Glomerular endothelial cell (primary cell): ENCODE measurements at places on chromosomes 12 and 14. TPM values are rescaled to one million over a fixed set of nuclear protein-coding genes. Genes with fewer than 3 reads are reported as not detected.

- DNase-seq, result no peak
These were observed 40.8 kb upstream of the DCD start for GRCh38 chr12:54689034-54689372.

GRCh38 chr12:54661048-54661447, 12.9 kb upstream of the DCD start:
- no peak for DNase-seq

DNA sequence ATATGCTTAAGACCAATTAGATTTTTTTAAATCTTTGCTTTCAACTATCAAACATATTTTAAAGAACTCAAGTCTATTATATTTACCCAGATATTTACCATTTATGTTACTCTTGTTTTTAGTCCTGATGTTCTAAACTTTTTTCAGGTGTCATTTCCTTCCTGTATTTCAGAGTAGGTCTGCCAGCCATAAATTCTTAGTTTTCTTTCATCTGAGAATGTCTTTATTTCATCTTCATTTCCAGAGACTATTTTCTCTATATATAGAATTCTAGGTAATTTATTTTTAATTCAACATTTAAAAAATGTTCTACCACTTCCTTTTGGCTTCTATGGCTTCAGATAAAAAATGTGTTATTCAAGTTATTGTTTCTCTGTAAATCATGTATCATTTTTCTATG, 218.2 kb upstream of the AMIGO2 start:
- DNase-seq, result no peak

DNA sequence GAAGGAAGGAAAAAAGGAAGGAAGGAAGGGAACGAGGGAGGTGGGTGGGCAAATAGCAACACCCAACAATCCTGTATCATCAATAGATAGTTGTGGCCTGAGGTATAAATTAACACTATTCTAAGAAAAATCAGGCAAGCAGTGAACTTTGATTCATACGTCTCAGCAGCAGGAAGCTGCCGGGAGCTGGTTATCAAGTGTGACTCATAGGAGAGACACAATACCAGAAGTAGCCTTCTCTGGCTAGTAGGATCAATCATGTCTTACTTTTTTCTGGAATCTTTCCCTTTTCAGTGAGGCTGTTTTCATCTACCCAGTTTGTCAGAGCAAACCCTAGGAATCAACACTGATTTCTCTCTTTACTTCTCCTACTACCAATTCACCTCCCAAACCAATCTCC, 780.5 kb downstream of the NRXN3 start:
- no peak for DNase-seq

DNA sequence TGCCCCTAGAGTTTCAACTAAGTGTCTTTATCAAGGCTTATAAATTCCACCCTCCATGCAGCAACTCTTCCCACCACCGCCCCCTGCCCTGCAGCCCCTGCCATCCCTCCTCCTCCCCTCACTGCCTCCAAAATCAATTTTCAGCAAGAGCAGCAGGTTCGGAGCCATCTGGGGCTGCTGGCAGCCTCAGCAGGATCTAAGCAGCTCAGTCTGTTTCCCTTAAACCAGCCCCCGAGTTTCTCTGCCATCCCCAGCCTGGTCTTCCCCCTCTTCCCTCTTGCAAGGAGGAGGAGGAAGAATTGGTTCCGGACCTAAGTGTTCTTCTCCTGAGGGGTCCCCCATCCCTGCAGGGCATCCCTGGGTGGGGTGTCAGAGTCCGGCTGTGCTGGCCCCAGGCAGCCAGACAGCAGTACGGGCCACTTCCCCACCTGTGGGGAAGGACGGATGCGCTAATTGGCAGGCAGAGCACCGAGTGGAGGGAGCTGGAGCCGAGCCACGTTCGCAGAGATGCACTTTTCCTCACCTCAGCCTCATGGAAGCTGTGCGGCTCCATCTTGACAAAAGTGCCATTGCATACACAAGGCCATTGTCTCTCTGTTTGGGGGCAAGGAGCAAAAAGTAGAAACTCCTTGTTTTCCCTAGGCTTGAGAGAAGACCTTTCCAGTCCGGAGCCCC, 189.3 kb downstream of the KCNA5 start:
- DNase-seq, result no peak

GRCh38 chr12:113007166-113007565, 28.8 kb downstream of the OAS2 start:
- DNase-seq, result peak; percentile 52

GRCh38 chr12:131194166-131194565, 240.5 kb downstream of the ADGRD1 start:
- DNase-seq, result no peak

DNA sequence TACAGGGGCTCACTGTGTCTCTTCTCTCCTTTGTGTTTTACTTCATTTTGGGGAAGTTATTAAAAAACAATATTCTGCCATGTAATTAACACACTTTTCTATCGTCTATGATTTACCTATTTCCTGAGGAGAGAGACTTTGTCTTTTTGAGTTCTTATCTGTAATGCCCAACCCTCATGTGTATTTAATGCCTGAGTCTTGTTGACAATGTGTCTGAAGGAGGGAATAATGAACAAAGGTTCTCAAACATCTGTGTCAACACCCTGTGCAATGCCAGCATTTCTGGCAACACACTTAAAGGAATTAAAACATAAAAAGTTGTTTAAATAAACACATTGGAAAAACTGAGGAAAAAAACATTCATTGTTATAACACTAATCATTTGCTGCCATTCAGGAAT, 147.1 kb downstream of the SLC15A5 start:
- DNase-seq, result no peak

DNA sequence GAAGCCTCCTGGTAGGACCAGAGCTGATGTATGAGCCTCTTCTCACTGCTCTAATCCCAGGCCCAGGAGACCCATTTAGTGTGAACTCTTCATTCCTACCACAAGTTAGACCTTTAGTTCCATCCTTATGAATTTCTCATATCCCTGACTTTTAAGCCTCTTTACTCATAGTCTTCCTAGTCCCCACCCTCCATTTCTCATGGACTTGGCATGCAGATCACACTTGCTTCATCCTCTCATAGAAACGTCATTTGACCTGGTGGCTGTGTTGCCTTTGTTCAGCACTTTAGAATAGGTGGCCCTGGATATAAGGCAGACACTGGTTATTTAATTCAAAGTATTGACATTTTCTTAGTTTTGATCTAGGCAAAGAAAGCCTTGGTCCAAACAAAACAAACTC, 99.5 kb downstream of the SLC16A7 start:
- no peak for DNase-seq

DNA sequence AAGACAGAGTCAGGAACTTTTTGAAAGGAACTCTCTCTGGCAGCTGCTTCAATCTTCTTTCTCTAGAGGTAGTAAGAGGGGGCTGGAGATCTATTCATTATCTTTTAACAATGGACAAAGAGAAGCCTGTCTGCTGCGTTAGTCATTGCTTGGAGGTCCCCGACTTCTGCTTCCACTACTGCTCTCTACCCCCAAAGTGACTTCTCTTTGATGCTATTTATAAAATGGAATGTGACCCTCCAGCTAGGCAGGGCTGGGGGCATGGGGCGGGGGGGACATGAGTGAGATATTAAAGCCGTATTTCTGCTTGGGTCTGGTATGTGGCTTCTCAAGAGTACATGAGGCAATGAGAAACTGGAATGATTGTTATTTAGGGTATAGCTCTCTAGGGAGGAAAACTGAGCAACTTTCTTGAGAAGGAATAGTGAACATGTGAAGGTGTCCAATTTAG, 41.4 kb upstream of the NUDT4 start:
- no peak for DNase-seq

DNA sequence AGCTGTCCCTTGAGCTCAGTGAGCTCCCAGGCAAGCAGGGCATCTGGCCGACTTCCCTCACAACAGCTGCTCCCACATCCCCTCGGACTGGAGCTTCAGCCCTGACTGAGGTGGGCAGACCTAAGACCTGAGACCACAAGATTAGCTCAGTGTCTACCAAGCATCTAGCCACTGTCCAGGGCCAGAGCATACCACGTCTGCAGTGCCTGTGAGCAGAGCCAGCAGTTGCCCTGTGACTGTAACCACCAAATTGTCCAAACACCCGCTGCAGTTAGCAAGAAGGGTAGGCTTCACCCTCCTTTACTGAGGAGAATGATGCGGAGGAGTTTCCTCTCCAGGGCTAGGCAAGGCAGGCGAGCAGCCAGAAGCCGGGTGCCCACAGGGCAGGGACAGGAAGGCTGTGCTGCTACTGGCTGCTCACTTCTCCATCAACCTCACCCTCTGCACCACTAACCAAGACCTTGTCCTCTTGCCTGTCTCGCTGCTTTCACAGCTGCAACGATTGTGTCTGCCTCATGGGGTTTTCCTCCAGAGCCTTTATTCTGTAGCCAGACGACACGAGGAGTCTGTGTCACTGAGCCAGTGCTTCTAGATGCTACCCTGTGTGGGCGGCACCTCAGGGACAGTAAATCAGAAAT, 53.9 kb downstream of the ANAPC7 start:
- DNase-seq, result no peak

DNA sequence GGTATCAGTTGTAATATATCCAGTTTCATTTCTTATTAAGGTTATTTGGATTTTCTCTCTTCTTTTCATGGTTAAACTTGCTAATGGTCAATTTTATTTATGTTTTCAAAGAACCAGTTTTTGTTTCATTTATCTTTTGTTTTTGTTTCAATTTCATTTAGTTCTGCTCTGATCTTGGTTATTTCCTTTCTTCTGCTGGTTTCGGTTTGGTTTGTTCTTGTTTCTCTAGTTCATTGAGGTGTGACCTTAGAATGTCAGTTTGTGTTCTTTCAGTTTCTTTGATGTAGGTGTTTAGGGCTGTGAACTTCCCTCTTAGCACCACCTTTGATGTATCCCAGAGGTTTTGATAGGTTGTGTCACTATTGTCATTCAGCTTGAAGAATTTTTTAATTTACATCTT, 145.6 kb upstream of the SLCO1B1 start:
- no peak for DNase-seq

DNA sequence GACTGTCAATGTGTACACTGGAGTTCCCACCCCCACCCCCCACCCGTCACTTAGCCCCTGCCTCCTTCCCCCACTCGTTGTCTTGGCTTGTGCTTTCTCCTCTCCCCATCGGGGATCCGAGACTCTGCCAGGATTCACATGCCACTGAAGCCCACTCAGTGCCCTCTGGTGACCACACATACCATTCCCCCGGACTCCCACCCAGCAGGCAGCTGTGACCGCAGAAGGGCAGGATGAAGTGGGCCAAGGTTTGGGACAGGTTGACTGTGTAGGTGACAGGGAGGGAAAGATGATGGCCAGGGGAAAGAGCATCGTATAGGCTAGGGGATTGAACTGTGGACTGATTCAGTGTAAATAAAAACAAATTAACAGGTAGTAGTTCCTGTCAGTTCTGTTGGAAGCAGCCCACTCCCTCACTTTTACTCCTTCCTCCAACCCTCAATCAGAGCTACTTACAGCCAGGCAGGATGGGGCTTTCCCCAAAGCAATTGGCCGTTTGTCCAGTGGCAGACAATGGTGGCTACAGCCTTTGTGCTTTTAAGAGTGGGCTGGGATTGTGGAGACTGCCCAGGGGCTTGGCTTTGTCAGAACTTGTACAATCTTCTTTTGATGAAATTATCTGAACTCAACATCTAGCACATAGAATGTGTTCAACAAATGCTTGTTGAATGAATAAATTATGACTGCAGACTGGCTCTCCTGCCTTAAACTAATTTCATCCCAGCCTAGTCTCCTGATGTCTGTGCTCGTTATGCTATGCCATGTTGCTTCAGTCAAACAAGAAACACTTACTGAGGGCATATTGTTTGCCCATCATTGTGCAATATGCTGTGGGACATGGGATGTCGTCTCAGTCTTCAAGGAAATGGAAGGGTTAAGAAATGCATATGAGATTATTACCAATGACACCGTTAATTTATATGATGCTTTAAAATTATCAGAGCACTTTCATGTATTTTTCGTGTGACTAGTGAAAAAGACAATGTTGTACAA, 30.2 kb downstream of the TTC9 start:
- DNase-seq, result no peak

GRCh38 chr14:37062191-37062803, 110.1 kb downstream of the SLC25A21 start:
- DNase-seq, result no peak

DNA sequence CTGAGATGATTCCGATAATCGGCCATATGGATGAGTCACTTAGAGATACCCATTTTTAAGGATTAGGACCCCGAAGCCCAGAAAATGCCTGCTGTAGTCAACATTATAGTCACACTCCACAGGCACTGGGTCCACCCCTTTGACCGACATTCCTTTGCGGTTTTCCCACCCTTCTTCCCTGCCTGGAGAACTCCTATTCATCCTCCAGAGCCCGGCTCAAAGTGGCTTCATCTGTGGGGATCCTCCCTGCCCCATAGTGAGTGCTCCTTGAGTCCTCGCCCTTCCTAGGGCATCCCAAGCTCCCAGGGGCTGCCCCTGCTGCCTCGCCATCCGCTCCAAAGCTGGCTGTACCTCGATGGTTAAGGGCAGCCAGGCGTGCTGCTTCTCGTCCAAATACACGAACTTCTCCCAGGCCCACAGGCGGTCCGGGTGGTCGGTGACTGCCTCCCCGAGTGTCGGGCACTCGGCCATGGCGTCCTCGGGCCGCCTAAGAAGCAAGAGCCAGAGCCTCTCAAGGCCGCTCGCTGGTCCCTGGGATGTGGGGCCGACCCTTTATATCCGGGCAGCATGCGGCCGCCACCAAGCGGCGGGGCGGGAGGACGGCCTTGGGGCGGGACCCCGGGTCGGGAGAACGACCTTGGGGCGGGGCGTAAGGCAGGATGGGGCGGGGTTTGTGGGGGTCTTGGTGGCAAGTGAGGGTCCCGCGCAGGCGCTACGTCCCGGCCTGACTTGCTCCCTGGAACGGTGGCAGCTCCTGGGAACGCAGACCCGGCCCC, at the start of gene TCL1A:
TCL1A (minus strand) TSS at position 530 of the 776 bp plus-strand sequence; CDS start at position 471, 59 bp downstream.
- DNase-seq, result no peak

DNA sequence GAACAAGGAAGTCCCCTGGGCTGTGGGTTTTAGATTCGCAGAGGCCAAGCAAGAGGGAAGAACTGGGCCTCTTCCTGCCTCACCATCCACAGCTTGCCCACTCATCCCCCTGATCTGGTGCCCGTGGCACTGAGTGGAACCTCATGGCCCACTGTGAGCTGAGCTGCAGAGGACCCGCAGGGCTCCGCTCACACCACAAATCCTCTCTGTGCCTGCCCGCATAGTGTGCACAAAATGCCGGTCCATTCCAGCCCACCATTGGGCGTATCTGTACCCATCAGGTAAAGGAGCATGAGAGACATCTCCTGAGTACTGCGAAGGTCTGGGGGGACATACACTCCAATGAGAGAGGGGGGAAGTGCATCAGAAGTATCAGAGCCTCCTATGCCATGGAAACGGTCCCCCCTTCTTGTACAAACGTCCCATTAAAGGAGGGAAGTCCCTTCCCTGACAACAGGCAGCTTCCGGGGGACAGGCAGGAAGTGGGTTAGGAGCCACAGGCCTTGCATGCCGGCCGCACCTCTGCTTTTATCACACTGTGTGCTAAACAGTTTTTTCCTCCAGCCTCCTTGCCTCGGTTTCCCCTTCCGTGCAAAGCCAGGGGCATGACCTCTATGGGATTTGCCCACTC, 309.4 kb upstream of the DIO3 start:
- DNase-seq, result no peak

GRCh38 chr14:71680736-71681387, 251.4 kb upstream of the RGS6 start:
- DNase-seq, result no peak

NPAS3 gene
- 0.34 and 0.93 TPM in 2 replicates for total RNA-seq

TROAP gene
- 4.7 and 11.4 TPM in 2 replicates for total RNA-seq

FAM90A1 gene
- 0.06 TPM in 1 of 2 replicates, not detected in the other for total RNA-seq

NGB gene
- not detected in 2 replicates for total RNA-seq

GRIP1 gene
- total RNA-seq, result 0.39 and 0.88 TPM in 2 replicates

C14orf132 gene
- total RNA-seq, result 5.9 and 6.0 TPM in 2 replicates

FAM161B gene
- total RNA-seq, result 4.3 and 4.8 TPM in 2 replicates

GLT1D1 gene
- not detected in 2 replicates for total RNA-seq

PTPRR gene
- 0.15 and 1.1 TPM in 2 replicates for total RNA-seq

GCH1 gene
- total RNA-seq, result 12.0 and 15.0 TPM in 2 replicates

SETD1B gene
- total RNA-seq, result 7.1 and 15.2 TPM in 2 replicates

RAN gene
- 431 and 486 TPM in 2 replicates for total RNA-seq

FIGNL2 gene
- 0.41 and 0.73 TPM in 2 replicates for total RNA-seq

ADAMTS20 gene
- total RNA-seq, result not detected in 2 replicates
